ENCODE measurements at places on chromosomes 7 and 10. TPM values are rescaled to one million over a fixed set of nuclear protein-coding genes. Genes with fewer than 3 reads are reported as not detected.

The CARD11 gene
- 0.42 TPM for total RNA-seq

The BUB3 gene
- total RNA-seq, result 49.3 TPM

The ACTA2 gene
- 204 TPM for total RNA-seq

The NEBL gene
- 0.80 TPM for total RNA-seq

GRCh38 chr10:63210611-63211196 is 77.6 kb downstream of the NRBF2 start:
- DNase-seq, result no peak

DNA sequence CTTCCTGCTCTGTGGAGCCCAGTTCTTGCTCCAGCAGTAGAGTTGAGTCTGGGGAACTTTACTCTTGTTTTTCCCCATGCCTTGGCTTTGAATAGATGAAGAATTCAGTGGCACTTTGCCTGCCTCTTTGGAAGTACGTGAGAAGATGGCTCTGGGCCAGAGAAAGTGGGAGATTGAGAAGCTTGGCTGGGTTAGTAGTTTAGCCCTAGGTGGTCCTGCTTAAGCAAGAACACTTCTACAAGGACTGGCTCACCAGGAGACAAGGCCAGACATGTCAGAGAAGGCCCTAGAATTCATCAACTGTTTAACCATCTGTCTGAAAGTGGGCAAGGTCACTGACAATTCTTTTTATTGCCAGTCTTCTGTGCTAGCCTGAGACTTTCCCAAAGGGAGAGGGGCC is 410.3 kb downstream of the TYW1 start:
- DNase-seq, result no peak

DNA sequence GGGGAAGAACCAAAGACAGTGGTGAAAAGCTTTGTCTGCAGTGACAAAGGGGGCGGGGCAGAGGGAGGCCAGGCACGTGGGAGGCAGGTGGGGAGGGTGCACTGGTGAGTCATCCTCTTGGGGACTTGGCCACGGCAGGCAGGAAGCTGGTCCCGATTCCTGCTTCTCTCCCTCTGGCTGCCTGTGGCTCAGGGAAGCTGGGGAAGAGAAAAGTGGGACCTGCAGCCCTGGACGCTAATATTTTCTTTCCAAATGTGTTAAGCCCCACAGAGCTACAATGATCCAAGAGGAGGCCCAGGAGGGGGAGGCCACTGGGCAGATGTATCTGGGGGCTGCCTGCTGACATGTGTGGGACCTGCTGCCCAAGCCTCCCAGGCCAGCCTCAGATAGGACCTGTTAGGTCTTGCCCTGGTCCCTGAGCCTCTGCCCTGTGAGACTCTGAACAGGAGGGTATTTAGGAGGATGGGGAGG is 231.8 kb downstream of the KCNMA1 start:
- DNase-seq, result no peak

DNA sequence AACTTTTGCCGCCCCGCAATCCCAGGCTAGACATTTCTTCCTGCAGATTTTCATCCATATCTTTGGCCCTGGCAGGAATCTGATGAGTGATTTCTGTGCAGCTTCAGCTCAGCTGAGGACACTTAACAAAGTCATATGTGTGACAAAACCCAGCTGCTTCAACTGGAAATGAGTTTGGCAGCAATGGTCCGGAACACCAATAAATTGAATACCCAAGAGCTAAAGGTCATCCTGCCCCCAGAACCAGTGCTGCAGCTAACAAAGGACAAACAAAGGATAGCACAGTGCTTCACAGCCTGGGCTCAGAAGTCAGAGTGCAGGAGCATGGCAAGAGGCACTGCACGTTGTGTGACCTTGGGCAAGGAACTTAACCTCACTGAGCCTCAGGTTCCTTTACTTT is 40.0 kb upstream of the TRIL start:
- no peak for DNase-seq

- no peak for DNase-seq
These were observed 161.1 kb upstream of the SVIL start for GRCh38 chr10:29795850-29796249.

DNA sequence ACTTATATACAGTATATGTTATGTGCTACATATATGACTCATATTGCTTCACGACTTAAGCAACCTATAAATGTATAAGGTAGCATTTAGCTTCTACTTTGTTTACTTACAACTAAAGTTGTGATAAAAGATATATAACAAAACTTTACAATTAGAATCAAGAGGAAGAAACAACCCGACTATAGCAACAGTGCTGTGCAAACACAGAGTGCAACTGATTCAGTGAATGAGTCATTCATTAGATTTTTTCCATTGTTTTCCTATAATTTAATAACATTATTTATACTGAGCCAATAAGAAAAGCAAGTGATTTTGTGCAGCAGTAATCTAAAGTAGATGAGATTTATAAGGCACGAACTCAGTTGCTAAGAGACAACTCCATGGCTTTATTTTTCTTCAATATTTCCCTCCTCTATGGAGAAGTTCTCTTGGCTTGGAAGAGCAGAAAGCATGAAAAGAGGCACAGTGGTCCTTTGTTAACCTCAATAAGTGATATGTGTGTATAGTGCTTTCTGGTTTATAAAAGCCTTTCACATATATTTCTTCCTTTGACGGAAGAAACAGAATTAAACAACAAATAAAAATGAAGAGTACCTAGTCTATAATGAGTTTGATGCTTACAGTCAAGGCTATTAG is 19.8 kb downstream of the CEP41 start:
- no peak for DNase-seq
